Activated T-cell treated with anti-CD3 and anti-CD28 coated beads for 48 hours (primary cell): ENCODE measurements at places on chromosomes 2 and 18.

DNA sequence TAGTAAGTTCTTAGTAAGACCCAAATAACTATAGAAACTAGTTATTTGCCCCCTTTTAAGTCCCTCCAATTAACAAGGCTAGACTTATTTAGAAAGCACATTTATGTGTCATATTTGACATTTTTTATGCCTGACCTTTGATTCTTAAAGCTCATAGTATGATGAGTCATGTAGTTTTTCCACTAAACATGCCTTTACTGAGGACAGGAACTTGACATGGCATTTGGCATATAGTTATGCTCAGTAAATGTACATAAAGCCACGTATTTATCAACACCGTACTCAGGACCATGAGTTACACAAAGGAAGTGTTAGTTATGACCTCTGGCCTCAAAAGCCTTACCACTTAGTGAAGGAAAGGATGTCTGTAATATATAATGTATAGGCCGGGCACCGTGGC lies 78.9 kb downstream of the GNAL start:
- DNase-seq, result no peak

GRCh38 chr2:38528008-38528442 lies 74.7 kb downstream of the HNRNPLL start:
- DNase-seq, result peak; percentile 59

DNA sequence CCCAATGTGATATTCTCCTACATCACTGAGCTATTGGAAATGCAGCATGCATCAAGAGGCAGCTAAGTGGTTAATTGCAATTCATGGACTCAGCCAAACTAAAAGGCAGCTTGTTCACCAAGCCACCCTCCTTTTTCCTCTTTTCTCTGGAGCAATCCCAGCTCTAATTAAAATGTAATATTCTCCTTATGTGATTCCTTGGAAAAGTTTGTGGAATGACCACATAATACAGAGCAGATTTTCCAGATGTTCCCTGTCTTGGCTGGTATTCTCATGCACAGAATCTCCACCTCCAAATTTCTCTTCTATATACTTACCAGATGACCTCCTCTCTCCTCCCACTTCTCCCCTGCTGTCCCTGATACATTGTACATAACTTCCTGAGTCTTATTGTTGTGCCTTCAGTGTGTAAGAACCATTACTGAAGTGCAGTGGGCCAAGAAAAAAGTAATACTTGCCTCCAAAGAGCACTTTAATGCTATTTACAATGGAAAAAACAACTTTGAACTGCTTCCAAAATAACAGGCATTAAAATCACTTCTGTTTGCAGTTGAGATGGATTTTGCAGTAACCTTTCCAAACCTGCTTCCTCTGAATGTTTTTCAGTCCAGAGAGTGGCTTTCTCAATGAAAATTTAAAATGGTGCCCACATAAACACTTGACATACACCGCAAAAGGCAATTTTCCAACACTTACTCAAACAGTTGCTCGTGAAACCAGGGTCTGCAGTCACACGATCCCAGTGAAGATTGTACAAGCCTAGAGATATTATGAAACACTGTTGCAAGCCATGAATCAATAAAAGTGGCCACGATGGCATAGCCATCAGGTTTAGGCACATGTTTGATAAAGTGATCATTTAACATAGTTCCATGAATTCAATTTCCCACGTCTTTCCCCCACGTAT lies 258.0 kb downstream of the MTX2 start:
- DNase-seq, result no peak

- no peak for DNase-seq
These were observed 6.2 kb downstream of the KRTCAP3 start for GRCh38 chr2:27448381-27448780.

GRCh38 chr2:155223781-155224406 lies 525.4 kb downstream of the KCNJ3 start:
- DNase-seq, result no peak

DNA sequence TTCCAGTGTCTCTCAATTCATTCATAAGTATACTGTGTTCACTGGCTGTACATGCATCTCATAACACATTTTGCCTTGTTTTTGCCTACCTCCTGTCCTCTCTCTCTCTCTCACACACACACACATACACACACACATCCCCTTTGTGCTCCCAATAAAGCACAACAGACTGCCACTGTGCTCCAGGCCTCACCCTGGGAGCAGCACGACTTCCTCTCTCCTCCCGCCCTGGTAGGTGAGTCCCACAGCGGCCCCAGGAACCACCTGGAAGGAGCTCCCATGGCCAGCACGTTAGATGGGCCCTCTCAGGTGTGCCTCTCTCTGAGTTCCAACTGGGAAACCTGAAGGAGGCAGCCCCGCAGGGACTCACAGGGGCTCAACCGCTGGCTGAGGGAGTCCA lies 65.4 kb downstream of the MARCHF4 start:
- no peak for DNase-seq

- no peak for DNase-seq
These were observed 111.1 kb downstream of the KLHL14 start for GRCh38 chr18:32661486-32662299.

DNA sequence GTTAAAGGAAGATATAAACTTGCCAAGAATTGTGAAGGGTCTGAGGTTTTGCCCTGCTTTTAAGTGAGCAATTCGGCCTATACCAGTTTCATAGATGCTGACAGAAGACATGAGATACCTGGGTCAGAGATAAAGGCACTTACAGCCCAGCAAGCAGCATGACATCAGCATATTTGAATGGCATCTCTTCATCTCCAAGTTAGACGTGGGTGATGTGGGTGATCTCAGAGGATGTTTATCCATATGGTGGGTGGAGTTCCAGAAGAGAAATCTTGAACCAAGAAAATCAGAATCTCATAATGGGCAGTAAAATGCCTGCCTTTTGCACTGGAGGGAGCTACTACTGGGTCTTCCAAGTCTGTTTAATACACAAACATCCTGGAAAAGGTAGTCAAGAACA lies 44.7 kb downstream of the GYPC start:
- no peak for DNase-seq

DNA sequence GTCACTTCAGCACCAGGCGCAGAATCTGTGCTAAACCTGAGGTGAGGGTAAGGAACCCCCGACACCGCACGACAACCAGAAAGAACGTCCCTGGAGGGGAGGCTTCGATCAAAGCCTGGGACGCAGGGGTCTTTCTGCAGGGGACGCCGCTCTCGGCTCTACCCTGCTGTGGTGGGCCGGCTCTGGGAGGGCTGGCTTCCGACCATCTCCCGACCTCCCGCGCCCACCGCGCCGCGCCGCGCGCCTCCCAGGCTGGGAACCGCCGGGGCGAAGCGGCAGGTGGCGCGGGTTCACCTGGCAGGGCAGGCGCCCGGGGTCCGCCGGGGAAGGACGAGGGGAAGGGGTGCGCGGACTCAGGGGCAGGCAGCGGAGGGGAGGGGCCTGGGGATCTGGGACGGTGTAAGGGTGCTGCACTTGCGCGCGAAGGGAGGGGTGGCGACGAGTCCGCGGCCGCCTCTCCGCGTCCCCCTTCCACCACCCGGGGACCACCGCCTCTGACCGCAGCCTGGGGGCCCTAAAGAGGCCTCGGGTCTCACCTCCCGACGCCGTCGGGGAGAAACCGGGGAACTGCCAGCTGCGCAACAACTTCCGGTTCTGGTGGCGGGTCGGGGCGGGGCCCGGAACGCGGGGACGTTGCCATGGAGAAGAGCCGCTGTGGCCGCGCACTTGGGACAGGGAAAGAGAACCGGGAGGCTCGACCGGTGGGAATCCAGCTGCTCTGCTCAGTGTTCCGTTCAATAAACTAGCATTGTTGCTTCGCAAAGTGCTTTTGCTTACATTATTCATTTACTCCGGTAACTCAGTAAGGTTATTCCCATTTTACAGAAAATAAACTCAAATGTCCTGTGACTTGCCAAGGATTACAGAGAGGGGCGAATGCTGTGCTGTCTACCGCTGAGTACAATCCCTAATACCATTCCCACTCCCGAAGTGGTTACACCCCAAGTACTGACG lies at the start of gene ZNF396:
TSS of gene ZNF396 (minus strand) at position 596 of the 954 bp plus-strand sequence. CDS start 3,045 bp downstream, outside the sequence.
- DNase-seq, result peak; percentile 54

GRCh38 chr2:235978022-235978421 lies 190.2 kb downstream of the GBX2 start:
- DNase-seq, result no peak

GRCh38 chr2:46848447-46848846 lies 67.2 kb downstream of the MCFD2 start:
- no peak for DNase-seq

- DNase-seq, result no peak
These were observed 27.6 kb upstream of the STAT1 start for GRCh38 chr2:191041418-191042161.

- DNase-seq, result no peak
These were observed 82.2 kb downstream of the FAM124B start for GRCh38 chr2:224319750-224320149.

DNA sequence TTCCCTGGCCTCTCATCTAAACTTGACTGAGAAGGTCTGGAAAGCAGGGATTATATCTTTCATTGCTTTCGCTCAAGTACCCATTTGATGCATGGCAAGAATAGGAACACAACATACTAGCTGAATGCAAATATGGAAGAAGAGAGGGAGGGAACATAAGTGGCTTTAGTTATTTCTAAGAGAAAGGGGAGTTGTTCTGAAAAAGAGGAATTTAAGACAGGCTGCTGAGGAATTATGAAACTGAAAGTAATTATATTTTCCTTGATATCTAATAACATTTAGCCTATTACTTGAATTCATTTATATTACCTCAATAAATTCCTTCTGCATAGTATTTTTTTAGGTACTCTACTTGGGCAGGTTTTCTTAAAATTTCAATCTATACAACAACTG lies 105.8 kb upstream of the TTN start:
- no peak for DNase-seq

DNA sequence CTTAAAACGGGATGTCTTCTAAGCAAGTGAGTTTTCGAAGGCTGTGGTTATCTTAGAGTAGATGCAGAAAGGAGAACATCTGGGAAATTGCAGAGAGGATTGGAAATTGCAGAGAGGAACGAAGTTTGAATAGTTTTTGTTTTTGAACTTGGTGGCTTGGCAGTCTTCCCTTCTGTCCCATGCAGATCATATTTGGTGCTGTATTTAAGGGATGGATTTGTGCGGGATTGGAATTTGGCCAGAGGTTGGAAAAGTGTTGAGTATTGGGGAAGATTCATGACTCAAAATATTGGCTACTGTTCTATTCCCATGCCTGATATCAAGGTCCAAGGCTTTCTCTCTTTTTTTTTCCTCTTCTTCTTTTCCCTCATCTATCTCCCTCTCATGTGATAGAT lies 18.2 kb downstream of the PTPRM start:
- no peak for DNase-seq

DNA sequence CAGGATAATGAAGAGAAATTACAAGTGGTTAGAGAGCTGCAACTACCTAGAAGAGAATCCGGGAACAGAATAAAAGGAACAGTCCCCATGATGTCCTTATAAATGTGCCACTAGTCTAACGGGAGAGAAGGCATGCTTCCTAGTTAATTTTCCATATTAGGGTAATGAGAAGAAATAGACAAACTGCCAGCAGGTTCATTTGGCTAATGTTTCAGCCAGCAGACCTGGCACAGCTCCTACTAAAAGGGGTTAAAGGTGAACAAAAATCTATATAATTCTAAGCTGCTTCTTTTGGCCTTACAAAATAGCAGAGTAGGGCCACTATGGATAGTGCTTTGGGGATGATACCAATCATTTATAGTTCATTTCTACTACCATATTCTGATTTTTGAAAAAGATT lies 845.3 kb upstream of the GCFC2 start:
- no peak for DNase-seq

DNA sequence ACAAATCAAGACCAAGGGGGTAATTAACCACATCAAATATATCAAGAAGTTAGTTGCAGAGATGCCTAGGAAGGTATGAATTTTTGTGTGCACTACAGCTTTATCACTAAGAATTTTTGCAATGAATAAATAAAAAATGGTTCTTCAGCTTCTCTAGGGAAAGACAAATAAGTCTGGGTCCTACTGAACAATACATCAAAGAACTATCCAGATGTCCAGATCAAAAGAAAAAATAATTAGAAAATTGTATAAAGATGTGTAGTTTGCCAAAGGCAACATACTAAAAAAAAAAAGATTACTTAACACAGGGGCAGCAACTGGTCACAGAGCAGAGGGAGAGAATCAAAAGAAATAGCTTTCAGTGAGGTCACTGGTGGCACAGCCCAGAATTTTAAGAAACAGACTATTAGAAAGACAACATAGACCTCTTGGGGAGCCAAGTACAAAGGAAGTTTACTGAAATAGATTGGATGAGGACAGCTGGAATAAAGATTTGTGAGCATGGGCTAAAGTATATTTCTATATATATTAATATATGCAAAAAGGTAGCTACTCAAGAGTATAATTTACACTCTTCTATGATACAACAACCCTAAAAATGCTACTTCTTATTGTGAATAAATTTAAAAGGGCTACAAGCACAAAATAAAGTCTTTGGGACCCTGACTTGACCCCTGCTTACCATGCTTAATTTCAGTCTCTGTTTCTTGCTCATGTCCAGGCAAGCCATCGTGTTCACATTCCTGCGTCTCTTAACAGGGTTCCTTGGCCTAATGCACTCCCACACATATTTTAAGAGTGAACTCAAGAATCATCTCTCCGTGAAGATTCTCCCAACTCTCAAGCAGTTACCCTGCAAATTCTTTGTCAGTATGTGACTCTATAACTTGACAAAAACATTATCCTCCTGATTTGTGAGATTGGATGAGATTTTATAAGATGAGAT lies 99.0 kb upstream of the GRB14 start:
- DNase-seq, result no peak

DNA sequence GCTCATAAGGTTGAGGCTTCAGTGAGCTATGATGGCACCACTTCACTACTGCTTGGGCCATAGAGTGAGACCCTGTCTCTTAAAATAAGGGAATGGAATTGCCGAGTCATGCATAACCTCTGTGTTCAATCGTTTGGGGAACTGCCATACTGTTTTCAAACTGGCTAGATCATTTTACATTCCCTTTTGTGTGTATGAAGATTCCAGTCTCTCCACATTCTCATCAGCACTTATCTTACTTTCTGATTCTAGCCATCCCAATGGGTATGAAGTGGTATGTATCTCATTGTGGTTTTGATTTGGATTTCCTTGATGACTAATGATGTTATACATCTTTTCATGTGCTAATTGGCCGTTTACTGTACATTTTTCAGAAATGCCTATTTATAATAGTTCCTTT lies 23.7 kb downstream of the MARCHF7 start:
- no peak for DNase-seq

DNA sequence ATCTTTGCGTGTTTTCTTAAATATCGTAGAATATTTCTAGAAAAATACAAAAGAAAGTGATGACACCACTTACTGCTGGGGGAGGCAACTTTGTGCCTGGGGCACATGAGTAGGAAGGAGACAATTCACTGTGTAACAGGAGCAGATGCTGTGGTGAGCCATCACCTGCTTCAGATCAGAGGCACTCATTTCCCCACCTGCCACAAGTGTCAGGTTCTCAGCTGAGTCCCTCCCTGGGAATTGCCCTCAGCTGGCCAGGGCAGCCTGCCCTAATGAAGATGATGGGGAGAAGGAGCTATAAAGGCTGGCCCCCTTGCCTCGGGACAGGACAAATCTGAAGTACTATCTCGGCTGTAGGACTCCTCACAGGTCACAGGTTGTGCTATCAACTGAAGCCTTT lies 322.8 kb downstream of the STK39 start:
- DNase-seq, result no peak

- no peak for DNase-seq
These were observed 17.5 kb downstream of the SERTAD2 start for GRCh38 chr2:64635976-64636911.
